Activated T-cell treated with anti-CD3 and anti-CD28 coated beads, Interleukin-2, amount 50 U/mL, for 4 hours (primary cell): ENCODE measurements at places on chromosomes 4 and X.

- DNase-seq, result no peak
These were observed 173.6 kb downstream of the HHIP start for GRCh38 chr4:144819591-144819990.

DNA sequence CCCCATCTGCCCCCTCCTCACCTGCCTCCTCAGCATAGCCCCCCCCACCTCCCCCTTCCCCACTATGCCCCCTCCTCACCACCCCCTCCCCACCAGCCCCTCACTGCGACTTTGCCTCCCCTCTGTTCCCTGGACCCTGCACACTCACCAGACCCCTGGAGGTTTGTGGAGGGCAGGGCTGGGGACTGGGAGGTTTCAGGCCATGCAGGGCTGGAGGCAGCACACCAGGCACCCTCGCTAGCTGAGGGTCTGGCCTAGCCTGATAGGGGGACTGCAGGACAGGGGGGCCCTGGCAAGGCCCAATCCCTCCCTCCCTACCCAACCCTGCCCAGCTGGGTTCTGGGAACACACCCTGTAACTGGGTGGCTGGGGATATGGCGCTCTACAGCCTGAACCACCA, 28.0 kb downstream of the TACC3 start:
- DNase-seq, result no peak

- DNase-seq, result no peak
These were observed 2.0 kb downstream of the CHST7 start for GRCh38 chrX:46575586-46575985.

DNA sequence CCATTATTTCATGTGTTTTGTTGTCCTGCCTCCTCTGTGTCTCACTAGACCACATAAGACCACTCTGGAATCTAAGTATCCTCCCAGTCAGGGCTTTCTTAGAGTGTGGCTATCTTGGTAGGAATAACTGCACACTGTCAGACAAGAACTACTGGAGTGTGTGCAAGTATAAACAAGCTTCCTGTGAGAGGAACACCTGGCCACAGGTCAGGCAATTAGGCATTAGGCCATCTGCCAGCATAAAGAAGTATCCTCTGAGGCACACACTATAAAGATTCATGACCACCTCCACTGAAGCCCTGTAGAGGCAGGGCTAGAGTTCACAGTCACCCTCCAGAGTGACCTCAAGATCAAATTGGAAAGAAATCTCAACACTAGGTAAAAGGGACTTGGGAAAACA, 507.0 kb upstream of the PABPC4L start:
- DNase-seq, result no peak

DNA sequence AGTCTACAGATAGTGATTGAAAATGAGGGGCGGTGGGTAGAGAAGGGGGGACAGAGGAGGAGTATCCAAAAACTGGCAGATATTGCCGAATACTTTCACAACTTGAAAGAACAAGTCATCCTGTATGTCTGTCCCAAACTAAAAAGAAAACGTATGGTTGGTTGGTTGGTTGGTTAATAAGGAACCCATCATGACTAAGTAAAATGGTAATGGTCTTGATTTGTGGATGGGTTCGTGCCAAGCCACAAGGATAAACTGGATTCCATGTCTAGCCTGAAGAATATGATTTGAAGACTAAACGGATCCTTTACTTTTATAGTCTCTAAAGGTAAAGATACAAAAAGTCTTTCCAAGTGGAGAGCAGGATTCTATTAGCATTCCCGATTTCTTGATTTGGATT, 208.4 kb downstream of the DCLK2 start:
- no peak for DNase-seq

DNA sequence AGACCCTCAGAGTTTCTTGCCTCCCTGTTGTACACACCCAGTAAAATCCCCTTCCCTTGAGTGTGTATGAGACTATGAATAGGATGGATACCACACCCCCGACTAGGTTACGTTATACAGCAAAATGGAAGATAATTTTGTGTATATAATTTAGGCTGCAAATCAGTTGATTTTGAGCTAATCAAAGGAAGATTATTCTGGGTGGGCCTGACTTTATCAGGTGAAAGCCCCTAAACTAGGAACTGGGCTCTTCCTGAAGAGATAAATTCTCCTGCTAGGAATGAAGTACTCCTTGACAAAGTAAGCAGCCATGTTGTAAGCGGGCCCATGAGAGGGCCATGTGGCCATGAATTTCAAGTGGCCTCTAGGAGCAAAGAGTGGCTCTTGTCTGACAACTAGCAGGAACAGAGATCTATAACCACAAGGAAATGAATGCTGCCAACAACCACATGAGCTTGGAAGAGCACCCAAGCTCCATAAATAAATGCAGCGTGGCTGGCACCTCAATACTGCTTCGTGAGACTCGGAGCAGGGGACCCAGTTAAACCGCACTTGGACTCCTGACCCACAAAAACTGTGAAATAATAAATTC, 646.4 kb downstream of the IL1RAPL1 start:
- DNase-seq, result no peak

DNA sequence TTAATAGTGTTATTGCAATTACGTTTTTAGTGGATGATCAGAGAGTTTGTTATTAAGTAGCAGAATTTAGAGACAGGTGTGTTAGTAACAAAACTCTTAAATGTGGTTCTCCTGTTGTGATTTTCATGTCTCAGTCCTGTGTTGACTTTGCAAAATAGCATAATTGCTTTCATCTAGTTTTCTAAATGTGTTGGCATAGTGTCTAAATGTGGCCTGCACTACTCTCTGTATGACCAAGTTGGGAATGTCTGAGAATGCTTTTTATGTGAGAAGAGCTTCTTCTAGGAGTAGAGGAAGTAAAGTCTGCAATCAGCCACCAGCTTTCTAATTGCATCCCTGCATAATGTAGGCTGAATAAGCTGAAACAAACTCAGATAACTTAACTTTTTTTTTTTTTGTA, 158.6 kb upstream of the FAT1 start:
- no peak for DNase-seq

DNA sequence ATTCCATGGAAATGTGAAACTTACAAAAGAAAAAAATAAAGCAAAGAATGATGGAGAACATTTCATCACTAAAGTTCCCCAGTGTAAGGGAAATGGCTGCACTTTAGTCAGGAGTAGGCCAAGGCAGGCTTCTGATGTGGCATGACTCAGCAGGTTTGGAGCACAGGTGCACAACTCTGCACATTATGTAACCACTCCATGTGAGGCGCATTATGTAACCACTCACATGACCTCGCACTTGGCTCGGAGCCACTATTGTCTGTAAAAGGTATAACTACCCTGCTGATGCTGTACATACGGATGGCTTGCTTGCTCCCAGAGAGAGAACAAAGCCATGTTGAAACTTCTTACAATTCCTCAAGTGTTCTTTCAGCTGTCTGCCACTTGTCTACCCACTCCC, 727.6 kb downstream of the TRAM1L1 start:
- no peak for DNase-seq

DNA sequence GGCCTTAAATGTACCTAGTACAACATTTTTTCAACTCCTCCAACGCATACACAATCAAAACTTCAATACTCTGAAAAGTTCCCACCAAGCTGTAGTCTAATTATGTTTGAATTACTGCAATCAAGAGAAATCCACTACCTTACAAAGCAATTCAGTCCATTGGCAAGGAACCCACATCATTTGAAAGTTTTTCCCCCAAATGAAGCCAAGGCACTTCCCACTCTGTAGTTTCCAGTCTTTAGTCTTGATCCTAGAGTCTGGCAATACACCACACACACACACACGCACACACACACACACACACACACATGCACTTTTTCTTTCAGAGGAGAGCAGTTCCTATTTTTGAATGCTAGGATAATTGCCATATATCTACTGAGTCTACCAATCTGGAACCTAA, 79.6 kb downstream of the ANTXR2 start:
- DNase-seq, result no peak

GRCh38 chrX:134007716-134008115, 22.3 kb upstream of the GPC3 start:
- no peak for DNase-seq

DNA sequence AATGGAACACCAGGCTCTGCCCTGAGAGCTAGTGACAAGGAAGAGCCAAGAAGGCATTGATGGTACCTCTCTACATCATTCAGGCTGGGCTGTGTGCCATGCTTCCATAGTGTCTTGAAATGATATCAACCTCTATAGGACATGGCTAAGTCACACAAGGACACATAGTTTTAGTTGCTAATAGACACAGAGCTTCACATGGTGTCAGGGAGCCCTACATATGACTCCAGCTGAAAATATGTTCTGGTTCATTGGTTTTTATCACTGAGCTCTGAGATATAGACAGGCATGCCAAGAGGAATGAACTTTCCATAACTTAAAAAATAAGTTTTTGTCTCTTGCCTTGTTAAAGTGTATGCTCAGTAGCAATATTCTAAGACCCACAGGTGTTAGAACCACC, 72.1 kb upstream of the PRKG2 start:
- DNase-seq, result no peak

DNA sequence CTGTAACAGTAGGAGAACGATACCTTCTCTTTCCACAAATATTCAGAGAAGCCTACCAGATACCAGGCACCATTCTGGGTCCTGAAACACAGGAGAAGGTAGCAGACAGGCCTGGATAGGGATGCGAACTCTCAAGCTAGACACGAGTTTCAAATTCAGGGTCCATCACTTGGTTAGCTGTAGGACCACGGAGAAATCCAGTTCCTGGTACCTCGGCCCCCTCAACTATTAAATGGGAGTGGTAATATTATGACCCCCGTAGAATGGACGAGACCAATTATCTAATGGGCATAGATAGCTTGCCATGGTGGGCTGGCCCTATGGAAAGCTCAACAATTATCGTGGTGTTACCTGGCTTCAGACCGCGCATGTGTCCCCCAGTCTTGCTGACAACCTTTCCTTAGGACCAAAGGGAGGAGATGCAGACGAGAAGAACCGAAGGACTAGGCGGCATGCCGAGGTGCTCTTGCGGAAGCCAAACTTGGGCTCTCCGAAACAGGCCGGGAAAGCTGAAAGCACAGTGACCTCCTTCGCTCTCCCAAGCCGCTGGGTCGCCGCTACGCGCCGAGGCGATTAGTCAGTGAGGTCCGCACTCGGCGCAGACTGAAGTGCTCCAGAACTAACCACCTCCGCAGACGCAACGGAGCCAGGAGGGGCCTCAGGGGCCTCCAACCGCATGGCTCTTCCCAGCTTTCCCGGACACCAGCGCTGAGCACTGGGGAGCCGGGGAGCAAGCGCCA, 19.6 kb downstream of the NKX3-2 start:
- no peak for DNase-seq

DNA sequence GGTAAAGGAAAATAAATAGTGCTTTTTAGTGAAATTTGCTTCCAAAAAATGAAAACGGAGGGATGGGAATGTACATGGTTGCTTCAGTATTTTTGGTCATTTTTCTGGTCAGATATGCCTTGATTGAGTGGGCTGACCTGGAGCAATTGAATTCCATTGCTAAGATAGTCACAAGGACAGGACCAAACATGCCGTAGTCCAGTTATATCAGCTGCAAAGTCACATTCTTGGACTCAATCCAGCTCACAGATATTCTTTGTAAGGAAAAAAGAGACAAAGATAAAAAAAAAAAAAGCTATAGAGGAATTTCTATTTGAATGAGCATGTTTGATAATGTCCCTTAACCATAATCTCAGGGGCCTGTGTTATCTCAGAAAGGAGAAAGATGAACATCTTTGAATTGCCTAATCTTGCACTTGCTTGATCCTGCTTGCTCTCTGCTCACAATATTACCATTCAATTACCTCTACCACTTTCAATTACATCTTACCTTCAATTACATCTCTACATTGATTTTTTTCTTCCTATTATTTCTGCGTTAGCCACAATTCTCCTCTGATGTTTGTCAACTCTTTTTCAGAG, 75.4 kb upstream of the PACRGL start:
- DNase-seq, result no peak

- no peak for DNase-seq
These were observed 1430.0 kb downstream of the ARAP2 start for GRCh38 chr4:34814266-34814665.

- DNase-seq, result no peak
These were observed 1075.0 kb upstream of the TENM3 start for GRCh38 chr4:181168011-181168805.

DNA sequence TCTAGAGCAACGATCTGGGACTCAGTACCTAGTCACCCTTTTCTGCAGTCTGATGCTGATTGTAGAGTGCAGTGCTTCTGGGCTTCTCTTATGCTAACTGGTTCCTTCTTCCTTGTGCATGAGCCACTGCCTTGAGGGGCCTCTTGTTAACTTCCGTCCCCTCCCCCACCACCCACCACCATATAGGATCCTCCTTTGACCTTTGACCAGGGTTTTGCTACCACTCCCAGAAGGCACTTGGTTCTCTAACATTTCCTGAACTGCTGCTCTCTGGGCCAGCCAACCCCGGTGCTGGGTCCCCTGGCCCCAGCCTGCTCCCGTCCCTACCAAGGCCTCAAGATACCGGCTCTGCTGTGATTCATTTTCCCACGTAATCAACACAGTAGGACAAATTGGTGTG, 104.6 kb upstream of the KLF3 start:
- no peak for DNase-seq
